ENCODE measurements at places on chromosomes 3 and 15.

- DNase-seq, result no peak
These were observed 566.3 kb upstream of the TGFBR2 start for GRCh38 chr3:30040126-30040525.

DNA sequence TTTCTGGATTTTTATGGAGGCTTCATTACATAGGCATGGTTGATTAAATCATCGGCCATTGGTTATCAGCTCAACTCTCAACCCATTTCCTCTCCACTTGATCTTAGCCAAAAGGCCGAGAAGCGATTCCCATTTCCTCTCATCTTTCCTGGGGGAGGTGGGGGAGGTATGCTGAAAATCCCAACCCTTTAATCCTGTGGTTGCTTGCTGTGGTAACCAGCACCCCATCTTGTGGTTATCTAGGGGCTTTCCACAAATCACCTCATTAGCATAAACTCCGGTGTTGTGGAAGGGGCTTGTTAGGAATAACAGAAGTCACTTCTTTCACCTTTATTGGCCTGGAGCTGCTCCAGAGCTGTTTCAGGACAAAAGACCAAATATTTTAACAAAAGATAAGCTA is 20.9 kb downstream of the PDE8A start:
- DNase-seq, result no peak

- DNase-seq, result no peak
These were observed 89.1 kb upstream of the GALNT15 start for GRCh38 chr3:16085410-16085809.

- DNase-seq, result no peak
These were observed 25.9 kb downstream of the TRIM71 start for GRCh38 chr3:32843510-32844321.

DNA sequence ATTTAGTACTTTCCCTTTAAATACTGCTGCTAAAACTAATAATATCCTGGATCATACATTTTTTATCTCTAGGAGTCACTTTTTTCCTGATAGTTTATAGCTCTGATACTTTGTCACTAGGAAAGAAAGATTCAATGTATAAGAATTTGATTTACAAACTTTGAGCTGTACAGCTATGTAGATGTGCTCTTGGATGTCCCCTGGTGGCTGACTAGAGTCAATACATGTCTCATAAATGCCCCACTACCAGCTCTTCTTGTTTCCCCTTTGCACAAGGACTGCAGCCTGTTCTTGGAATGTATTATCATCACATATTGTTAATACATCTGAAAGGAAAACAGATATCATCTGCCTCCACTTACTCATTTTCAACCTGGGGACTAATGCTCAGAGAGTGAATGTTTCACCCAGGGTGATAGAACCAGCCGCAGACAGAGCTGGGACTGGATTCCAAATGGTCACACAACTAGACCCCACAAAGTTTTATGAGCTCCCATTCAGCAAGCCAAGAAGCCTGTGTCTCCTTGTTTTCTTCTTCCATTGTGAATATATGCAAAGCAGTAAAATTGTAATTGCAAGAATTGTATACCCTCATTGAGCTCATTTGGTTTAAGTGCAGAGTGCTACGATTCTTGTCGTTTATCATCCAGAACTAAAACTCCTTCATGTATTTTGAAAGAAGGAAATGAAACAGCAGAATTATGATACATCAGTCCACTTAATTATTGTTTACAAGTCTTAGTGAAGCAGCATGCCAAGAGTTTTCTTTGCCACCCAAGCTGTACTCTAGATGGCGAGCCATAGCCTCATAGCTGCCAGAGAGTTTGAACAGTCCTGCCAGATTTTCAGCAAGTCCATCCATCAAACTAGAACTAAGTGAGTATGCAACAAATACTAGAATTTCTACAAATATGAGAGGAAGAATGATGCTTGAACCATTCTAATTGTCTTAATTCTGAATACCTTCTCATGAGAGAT is 261.6 kb upstream of the LMCD1 start:
- DNase-seq, result peak; percentile 9

- DNase-seq, result no peak
These were observed 46.5 kb upstream of the CCDC174 start for GRCh38 chr3:14605067-14605466.

DNA sequence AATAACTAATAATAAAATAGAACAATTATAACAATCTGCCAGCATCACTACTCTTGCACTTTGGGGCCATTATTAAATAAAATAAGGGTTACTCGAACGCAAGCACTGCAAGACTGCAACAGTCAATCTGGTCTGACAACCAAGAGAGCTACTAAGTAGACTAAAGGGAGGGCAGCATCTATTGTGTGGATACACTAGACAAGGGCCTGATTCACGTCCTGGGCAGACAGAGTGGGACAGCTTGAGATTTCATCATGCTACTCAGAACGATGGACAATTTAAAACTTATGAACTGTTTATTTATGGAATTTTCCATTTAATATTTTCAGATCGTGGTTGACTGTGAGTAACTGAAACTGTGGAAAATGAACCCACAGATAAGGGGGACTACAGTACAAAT is 39.5 kb downstream of the TNIK start:
- DNase-seq, result peak; percentile 54

- DNase-seq, result peak; percentile 47
These were observed 10.5 kb downstream of the SEMA4B start for GRCh38 chr15:90211440-90212143.

DNA sequence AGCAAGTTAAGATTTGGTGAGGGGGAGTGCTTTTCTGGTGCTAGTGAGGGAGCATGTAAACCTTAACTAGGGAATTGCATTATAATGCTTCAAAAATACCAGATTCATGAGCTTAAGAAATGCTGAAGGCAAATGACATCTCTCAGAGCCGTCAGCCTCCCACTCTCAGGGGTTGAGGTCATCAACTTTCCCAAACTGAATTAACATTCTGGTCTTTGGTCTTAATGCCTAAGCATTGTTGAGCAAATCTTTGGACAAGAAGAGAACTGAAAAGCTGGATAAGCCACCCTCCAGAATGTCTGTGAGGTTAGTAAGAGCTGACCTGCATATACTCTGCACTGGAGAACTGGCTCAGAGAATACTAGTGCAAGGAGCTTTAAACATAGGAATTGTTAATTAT is 124.9 kb upstream of the GAP43 start:
- DNase-seq, result no peak

DNA sequence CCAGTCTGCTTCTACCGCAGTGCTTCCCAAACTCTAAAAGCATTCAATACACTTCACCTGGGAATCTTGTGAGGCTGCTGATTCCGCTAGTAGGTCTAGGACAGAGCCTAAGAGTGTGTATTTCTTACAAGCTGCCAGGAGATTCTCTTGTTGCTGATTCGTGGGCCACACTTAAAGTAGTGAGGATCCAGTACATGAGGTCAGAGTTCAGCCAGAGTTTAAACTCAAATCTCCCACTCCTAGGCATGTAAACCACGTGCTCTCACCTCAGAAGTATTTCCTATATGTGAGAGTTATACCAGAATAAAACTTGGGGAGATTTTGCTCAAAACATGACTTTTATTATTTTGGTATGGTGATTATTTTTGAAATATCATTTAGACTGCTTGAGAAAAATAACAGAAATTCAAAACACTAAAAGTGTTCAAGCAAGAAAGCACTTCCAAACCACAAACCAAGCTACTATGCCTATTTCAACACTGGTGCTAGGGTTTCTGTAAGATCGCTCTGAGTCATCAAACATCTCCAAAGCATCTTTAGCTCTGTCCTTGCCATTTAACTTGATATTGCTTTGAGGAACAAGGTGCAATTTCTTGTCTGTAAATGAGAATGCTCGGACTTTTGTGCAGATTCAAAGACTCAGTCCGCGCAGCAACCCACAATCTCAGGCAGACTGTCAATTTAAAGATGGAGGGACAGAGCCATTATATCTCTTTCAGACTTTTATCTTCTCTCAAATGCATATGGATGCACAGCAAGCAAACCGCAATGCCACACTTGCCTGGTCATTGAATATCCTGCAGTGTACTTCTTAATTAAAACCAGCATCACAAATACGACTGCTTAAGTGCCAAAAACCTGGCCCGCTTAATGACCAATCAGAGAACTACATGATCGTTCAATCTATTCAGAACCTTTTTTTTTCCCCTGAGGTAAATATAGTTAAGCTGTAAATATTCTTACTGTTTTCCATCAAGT is 59.8 kb downstream of the AGTR1 start:
- peak; percentile 77 for DNase-seq

DNA sequence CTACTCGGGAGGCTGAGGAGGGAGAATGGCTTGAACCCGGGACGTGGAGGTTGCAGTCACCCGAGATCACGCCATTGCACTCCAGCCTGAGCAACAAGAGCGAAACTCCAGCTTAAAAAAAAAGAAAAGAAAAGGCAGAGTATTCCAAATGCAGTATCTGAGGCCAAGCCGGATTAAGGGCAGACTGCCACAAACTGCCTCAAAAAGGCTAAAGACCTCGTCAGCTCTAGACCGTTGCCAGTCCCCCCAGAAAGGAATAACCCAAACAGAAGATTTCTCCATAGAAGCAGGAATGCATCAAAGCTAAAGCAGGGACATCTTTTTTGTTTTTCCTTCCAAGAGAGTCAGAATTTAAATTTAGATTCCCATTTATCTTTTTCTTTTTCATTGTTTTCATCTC is 72.9 kb downstream of the TM4SF4 start:
- DNase-seq, result no peak

GRCh38 chr15:35120173-35120572 is 35.1 kb upstream of the NANOGP8 start:
- no peak for DNase-seq

DNA sequence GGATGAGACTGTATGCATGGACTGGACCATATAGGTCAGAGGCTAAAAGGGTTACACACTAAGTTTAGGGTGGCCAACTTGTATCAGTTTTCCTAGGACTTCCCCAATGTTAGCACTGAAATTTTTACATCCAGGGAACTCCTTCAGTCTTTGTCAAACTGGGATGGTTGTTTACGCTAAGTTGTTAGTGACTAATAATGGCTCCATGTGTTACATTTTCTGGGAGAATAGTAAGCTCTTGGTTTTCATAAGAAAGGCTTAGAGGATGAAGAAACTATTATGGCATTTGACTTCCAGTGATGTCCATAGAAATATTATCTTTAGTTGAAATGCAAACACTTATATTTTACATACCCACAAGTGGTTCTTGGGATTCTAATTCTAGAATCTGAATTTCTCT is 57.9 kb upstream of the ST3GAL6 start:
- no peak for DNase-seq

- DNase-seq, result peak; percentile 28
These were observed 38.6 kb downstream of the ATP1B3 start for GRCh38 chr3:141915016-141915415.

- DNase-seq, result no peak
These were observed 78.8 kb upstream of the PRR23C start for GRCh38 chr3:139123377-139124095.

DNA sequence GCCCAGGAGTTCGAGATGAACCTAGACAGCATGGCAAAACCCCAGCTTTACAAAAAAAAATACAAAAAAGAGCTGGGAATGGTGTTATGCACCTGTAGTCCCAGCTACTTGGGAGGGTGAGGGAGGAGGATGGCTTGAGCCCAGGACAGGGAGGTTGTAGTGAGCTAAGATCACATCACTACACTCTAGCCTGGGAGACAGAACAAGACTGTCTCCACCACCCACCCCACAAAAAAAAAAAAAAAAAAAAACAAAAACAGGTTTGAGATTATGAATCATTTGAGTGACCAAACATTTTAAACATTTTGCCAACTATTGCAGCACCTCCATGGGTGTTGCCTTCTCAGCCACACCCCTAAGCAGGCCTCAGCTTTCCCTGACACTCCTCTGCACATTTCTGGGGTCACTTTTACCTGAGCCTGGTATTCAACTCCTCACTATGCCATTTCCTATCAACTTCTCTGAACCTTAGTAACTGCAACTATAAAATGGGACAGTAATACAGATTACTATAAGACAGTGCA is 41.8 kb downstream of the IL5RA start:
- no peak for DNase-seq

DNA sequence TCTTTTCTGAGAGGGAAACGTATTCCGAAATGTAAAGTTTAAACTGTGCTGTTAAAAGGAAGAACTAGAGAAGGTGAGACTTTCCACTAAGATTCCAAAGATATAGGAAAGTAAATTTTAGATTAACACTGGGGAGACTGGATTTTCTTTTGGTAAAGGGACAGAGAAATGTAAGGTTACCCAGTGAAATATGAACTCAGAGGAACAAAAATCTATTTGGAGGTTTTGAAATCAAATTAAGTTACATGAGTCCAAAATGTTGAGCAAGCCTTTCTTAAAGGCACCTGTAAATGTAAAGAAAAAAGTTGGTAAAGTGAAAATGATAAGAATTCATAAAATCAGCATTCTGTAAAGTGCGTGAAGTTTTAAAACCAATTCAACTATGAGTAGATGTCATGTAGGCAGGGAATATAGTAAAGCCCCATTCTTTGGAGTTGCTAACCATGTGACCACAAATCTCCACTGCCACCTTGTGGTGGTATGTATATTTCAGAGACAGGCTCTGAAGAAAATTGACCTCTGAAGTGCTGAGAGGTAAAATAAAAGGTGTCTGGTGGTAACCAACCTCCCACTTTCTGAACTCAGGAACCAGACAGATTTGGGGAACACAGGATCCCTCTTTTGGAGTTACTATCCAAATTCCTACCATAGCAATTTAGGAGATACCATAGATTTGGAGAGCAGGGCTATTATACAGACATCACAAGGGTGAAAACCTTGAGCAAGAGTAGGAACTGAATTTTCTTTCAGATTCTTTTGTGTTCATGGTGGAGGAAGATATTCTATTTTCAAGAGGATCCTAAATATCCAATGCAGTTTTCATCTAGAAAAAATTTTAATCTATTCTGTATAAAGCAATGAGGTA is 215.3 kb downstream of the ROBO2 start:
- peak; percentile 56 for DNase-seq

DNA sequence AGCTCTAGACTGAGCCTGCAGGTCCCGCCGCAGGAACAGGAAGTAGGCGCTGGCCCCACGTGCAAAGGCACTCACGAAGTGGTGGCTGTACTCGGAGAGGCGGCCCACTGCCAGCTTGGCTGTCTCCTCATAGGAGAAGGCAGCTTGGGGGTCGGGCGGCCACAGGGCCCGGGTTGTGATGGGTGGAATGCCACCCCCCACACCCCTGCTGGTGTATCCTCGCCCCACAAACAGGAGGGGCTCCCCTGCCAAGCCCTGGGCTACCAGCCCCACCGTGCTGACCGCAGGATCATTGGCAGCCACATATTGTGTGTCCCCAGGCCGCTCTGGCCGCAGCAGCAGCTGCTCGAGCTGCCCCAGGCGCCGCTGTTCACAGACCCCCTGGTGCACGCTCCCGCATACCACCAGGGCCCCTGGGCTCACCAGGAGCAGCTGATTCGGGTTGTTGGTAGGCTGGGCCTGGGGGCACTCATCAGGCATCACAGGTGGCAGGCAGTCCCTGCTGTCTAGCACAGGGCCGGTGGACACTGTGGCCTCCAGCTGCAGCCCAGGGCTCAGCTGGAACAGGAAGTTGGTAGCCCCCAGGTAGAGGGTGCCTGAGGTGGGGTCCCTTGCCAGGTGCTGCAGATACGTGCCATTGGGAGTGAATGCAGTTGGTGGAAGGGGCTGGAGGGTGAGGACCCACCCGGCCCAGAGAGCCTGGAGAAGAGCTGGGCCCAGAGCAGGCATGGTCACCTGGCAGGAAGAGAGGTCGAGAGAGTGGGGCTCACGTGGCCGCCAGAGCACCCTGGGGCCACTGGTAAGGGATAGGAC is 5.8 kb downstream of the PLXNB1 start:
- no peak for DNase-seq

Data from brain microvascular endothelial cell (primary cell).